Effector CD8-positive, alpha-beta T cell (primary cell): ENCODE measurements at places on chromosomes 7 and 10.
A peak's percentile ranks its signal among the peaks of the same experiment; 100 is the strongest.

DNA sequence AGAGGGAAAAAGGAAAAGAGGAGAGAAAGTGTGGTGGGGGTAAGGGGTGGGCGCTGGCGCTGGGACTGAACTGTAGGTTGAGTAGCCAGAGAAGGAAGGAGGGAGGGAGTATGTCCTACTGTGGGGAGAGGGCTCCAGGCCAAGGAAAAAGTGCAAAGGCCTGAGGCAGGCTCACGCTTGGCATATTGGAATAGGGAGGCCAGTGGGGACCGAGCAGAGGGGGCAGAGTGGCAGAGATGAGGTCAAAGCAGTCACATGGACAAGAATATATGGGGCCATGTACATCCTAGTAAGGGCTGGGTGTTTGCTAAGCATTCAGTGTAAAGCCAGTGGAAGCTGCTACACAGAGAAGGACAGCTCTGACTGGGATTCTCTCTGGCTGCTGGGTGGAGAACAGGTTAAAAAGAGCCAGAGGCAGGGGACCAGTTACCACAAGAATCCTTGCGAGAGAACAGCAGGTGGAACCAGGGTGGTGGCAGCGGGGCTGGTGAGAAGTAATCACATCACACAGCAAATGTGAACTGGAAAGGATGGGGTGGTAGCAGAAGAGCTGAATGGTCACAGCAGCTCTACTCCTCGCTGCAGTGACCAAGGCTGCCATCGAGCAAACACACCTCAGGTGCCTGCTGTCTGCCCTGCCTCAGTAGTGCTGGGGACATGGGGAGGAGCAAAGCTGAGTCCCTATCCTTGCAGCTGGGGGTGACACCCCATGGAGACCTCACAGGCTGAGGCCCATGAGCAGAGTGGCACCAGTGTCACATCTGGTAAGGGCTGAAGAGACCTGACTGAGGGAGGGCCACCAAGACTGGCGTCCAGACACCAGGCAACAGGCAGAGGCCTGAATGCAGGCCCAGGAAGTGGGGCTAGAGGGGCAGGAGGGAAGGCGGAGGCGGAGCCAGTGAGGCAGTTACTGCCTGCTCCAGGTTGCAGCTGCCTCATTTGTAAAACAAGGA is 39.5 kb downstream of the FAM53B start:
- DNase-seq: no peak

- DNase-seq: peak; percentile 74
Measured at GRCh38 chr7:92245487-92246359, at the start of the genes ANKIB1 and KRIT1. ANKIB1 (plus strand) TSS chr7:92245974; CDS start chr7:92294979, 49,005 bp downstream. KRIT1 (minus strand) TSS chr7:92245914; CDS start chr7:92242135, 3,779 bp downstream.

DNA sequence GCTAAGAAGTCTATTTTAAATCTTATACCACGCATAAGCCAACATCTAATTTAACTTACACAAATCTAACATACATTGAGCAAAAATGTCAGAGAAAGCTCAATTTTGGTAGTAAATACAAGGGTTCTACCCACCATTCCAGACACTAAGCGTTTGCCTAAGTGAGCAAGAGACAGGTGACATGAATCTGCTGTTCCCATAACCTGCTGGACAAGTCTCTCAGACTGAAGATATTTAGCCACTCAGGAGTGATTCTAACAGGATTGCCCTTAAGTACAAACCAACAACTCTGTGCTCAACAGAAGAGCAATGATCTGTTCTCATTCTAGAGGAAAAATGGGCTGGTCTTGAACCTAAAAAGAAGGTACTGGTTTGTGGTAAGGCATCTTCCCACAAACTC is 18.8 kb downstream of the EZH2 start:
- no peak for DNase-seq

DNA sequence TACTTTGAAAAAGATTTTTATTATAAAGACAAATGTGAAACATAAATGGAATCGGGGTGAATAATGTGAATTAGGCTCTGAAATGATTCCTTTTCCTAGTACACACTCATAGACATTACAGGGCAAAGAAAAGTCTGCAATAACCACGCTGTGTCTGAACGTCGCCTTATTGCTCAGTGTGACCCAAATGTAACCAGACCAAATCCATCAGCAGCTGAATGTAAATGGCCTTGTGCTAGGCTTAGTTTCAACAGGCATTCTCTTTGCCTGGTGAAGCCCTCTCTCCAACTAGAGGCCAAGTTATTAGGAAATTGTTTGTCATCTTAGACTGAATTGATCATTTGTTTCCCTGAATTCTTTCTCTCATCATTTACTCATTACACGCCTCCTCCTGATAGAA is 225.5 kb downstream of the CHCHD3 start:
- DNase-seq: no peak

DNA sequence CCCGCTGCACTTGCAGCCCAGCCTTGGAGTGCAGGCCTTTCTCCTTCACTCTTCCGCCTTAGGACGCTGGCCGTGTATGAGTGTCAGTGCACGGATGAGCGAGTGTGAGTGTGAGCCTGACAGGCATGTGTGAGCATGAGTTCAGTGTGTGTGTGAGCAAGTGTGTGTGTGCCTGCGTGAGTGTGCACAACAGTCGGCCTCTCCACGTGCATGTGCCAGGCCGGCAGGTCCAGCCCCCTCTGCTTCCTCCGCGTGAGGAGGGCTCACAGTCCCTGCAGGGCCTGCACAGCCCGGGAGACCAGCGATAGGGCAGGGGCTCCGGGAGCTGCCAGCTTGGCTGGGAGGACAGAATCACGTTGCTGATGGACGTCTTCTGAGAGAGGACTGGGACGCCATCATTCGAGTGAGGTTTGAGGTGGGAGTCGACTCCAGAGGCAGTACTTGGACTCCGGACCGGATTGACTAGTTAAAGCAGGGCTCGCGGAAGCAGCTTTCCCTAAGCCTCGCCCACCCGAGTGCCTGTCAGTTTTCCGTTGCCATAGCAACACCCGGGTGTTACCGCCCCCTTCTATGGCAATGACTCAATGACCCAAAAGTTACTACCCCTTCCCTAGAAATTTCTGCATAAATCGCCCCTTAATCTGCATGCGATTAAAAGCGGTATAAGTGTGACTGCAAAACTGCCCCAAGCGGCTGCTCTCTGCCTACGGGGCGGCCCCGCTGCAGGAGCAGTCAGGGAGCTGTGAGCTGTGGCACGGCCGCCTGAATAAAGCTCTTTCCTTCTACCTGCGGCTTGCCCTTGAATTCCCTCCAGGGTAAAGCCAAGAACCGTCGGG is 19.6 kb upstream of the CFAP46 start:
- DNase-seq: peak; percentile 28

- DNase-seq: no peak
Measured at GRCh38 chr7:23184709-23185359, 3.0 kb downstream of the NUP42 start.
